ENCODE measurements at places on chromosomes 4 and X.

GRCh38 chrX:153624196-153625091, 22.6 kb upstream of the DUSP9 start:
- no peak for DNase-seq

DNA sequence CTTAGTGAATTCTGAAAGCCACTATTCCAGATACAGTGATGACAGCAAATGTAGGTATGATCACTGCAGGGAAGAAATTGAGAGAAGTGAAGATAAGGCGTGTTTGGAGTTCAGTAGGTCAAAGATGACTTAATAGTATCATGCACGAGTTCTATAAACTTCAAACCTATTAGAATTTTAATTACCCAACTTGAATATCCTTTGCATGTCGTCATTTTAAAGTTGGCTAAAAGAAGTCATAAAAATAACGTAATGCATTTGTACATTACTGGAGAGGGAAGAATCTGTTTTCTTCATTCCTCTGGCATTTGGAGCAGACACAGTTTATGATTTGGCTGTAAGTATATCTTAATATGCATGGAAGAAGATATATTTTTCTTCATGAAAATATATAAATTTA, 68.6 kb upstream of the MXRA5 start:
- DNase-seq, result no peak

DNA sequence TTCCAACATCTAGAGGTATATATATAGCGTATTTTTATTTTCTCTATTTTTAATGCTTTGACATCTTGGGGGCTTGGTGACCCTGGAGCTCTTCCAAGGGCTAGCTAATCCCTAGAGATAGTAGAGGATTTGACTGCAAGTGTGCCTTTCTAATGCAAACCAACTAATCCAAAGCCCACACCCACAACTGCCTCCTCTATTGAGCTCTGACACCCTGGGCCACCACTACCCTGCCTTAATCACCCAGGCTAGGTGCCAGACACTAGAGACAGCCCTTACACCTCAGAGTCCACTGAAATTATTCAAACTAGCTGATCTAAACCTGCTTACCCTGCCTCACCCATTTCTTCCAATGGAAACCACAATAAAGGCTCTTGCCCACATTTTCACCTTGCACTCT, 69.6 kb upstream of the ATXN3L start:
- DNase-seq, result no peak

DNA sequence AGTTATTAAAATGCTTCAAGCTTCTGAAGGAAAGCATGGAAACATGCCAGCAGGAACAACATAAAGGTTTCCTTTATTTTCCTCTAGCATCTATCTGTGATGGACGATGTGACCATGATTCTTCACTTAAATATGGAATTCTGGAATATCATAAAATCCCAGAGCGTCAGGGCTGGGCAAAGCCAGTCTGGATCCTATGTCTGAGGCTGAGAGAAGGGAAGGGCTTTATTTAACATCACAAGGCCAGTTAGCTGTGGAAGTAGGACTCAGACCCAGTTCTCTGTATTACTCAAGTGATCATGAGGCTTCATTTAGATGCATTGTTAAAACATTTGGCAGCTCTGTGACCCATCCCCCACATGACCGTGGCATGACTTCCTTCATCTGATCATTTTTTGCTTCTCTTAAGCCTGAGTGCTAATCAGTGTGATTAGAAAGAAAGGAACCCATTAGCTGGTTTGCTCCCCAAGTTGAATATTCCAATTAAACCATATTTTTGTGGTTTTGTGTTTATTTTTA, 40.9 kb upstream of the EOLA2 start:
- DNase-seq, result no peak

DNA sequence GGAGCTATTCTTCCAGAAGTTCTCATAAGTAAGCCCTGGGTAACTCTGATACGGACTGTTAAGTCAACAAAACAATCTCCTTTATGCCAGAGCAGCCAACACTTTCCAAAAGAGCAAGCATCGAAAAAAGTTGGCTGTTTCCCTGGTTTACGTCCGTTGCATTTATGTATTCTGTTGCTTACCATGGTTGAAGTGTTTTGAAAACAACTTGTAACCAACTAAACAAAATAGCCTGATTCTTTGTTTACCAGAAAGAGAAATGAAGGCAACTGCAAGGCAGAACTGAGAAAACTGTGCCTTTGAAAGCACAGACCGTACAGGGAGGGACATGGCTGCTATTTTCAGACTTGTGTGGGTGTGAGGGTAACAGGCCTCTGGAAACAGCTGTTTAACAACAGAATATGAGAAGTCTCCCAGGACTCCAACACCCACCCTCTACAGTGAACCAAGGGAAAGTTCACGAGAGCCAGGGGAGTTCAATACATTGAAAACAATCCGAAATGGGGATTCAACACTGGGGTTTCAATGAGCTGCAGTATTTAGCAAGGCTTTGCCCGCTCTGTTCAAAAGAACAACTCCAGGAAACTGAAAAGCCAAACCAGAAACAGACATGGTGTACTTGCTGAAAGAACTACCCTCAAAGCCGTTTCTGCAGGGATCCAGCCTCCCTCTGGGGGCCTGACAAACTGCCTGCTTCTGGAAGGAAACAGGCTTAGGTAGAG, 95.8 kb upstream of the EGFL6 start:
- no peak for DNase-seq

DNA sequence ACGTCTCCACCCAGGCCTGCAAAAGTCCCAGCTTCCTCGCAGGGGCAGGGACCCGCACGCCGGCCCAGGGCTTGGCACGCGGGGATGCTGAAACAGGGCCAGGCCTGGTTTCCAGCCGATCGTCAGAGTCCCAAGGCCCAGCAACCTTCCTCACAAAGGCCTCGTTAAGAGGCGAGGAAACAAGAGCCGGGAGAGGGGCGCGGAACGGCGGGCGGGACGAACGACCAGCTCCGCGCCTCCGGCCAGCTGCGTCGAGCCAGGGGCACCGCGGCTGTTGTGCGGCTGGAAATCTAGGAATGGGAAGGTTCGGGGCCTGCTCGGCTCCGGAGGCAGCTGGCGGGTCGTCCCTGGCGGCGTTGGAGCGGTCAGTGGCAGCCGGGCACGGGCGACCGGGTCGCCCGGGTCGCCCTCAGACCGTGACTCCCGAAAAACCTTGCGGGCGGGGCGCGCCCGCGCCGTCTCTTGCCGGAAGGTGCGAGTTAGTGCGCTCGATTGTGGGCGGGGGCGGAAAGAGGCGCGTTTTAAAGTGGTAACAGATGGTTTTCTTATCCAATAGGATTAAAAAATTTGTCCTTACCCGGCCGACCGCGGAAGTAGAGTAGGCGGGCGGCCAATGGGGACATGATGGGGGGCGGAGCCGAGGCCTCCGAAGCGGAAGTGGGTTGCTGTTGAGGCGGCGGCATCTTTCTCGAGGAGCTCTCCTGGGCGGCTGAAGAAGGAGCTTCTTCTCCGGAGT, at the start of gene RNF4:
TSS of gene RNF4 (plus strand) at position 651 of the 736 bp plus-strand sequence. CDS start 21,388 bp downstream, outside the sequence.
- DNase-seq, result peak; percentile 77

DNA sequence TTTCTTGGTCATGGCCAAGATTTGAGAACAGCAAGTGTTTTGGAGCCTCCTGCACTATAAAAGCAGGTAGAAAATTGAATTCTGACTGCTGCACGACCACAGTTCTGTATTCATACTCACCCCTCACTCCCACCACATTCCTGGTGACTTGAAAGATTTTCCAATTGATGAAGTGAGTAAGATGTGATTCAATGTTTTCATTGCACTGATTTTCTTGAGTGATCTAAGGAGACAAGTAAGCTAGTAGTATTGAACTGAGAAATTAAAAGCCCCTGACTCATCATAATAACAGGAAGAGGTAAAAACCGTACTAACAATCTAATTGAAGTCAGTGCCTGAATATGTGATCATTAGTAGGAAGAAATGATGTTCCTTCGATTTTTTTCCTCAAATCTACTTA, 6.1 kb upstream of the SEC24D start:
- no peak for DNase-seq

- no peak for DNase-seq
These were observed 54.6 kb downstream of the ARAP2 start for GRCh38 chr4:36189511-36190226.

GRCh38 chr4:85557016-85557901, 82.3 kb downstream of the ARHGAP24 start:
- no peak for DNase-seq

- no peak for DNase-seq
These were observed 47.0 kb downstream of the TEX13B start for GRCh38 chrX:107935200-107935599.

DNA sequence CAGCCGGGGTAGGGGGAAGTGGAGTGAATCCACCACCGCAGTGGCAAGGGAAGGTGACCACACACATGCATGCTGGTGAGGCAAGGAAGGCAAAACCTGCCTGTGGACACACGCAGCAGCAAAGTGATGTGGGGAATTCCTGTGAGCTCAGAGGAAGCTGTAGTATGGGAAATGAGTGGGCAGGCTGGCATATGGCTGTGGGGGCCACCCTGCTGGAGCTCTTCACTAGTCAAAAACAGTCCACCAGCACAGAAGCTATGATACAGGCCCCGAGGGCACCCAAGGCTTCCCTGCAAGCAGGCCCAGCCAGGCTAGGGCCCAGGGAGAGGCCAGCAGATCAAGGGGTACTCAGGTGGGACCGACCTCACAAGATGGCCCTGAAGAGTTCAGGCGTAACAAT, 239.1 kb downstream of the CHM start:
- DNase-seq, result no peak

DNA sequence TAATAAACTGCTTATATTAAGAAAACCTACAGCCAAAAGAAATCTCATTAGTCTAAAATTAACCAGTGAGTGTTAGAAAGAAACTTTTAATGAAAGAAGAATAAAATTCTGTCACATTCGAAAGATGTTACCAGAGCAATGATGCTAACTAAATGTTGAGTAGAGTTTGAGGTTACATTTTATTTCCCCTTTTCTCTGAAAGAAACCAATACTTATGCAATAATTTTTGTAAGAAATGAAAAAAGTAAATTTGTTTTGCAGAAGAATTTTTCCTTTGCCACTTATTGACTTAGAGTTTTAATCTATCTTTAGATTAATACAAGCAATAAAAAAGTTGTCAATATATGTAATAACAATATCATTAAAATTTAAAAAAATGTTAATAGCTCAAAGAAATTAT, 574.0 kb upstream of the GALNTL6 start:
- no peak for DNase-seq

- DNase-seq, result no peak
These were observed 29.1 kb upstream of the PGM2 start for GRCh38 chr4:37797374-37797773.

- no peak for DNase-seq
These were observed 47.7 kb downstream of the DDX3X start for GRCh38 chrX:41381685-41382084.

DNA sequence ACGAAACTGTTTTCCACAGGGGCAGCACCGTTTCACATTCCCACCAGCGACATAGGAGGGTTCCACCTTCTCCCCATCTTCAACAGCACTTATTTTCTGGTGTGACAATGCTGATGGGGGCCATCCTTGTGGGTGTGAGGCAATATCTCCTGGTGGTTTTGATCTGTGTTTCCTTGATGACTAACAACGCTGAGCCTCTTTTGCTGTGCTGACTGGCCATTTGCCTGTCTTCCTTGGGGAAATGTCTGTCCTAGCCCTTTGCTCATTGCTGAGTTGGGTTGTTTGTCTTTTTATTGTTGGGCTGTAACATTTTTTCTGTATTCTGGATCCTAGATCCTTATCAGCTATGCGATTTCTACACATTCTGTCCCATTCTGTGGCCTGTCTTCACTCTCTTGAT, 33.7 kb downstream of the ATP2B3 start:
- no peak for DNase-seq

DNA sequence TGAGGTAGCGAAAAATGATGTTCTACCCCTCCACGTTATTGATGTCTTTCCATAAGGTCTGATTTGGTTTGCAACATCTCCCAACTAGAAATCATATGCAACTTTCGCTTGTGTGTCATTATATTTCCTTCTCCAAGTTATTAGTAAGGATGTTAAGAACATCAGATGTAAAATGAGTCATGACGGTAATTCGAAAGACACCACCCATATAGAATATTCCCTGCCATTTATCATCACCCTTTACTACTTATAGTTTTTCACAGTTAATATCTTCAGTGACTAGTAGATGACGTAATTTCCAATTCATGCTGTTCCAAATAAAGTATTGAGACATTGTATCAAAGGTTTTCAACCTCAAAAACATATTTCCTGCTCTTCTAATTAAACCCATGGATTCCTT, 146.7 kb upstream of the MAP3K15 start:
- no peak for DNase-seq

- DNase-seq, result no peak
These were observed 1592.7 kb downstream of the TECRL start for GRCh38 chr4:62816566-62816965.

DNA sequence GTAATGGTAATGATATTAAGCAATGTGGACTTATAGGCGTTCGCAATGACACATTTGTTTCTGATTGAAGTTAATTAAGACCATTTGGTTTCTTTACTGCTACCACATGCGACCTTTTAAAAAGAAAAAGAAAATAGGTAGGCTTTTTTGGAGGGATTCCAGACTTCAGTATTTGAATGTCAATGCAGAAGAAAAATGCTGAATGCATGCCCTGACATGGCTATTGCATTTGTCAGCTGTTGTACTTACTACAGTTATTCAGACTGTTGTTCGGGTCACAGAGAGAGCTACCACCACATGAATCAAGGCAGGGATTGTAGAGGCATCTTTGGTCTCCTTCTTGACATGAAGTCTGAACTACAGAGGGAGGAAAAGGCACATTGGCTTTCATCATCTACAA, 163.7 kb downstream of the CORIN start:
- no peak for DNase-seq

- no peak for DNase-seq
These were observed 473.8 kb downstream of the ACTRT1 start for GRCh38 chrX:127578395-127578794.

DNA sequence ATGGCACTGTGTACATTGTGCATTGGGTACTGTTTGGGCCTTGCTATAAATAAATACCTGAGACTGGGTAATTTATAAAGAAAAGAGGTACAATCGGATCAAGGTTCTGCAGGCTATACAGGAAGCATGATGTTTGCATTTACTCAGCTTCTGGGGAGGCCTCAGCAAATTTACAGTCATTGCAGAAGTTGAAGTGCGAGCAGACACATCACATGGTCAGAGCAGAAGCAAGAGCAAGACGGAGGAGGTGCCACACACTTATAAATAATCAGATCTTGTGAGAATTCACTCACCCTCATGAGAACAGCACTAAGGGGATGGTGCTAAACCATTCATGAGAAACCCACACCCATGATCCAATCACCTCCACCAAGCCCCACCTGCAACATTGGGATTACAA, 505.0 kb downstream of the ARAP2 start:
- no peak for DNase-seq

GRCh38 chr4:75633846-75634245, 3.5 kb upstream of the CDKL2 start:
- no peak for DNase-seq

DNA sequence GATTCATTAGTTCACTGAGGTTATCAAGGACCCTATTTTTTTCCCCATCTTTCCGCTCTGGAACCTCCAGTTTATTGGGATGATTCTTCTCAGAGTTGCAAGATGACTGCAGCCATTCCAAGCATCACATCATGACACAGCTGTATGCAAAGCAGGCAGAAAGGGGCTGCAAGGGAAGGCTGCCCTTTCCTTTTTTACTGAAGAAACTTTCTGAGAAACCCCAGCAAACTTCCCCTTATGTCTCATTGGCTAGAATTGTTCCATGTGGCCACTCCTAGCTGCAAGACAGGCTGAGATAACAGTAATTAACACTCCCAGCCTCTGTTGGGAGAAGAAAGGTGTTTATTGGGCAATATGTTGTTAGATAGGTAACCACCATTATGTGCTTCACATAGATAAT, 102.6 kb downstream of the SATL1 start:
- no peak for DNase-seq

- no peak for DNase-seq
These were observed 38.4 kb upstream of the STS start for GRCh38 chrX:7109049-7109531.

Data from omental fat pad (tissue), 4 donors.